Activated CD4-positive, alpha-beta T cell treated with anti-CD3 and anti-CD28 coated beads for 24 hours (primary cell): ENCODE measurements at places on chromosomes 1 and 21.
A peak's percentile ranks its signal among the peaks of the same experiment; 100 is the strongest.

GRCh38 chr1:97806996-97807520 is 113.8 kb downstream of the DPYD start:
- no peak for DNase-seq

GRCh38 chr1:1528301-1529267 is 11.8 kb downstream of the TMEM240 start:
- no peak for DNase-seq

DNA sequence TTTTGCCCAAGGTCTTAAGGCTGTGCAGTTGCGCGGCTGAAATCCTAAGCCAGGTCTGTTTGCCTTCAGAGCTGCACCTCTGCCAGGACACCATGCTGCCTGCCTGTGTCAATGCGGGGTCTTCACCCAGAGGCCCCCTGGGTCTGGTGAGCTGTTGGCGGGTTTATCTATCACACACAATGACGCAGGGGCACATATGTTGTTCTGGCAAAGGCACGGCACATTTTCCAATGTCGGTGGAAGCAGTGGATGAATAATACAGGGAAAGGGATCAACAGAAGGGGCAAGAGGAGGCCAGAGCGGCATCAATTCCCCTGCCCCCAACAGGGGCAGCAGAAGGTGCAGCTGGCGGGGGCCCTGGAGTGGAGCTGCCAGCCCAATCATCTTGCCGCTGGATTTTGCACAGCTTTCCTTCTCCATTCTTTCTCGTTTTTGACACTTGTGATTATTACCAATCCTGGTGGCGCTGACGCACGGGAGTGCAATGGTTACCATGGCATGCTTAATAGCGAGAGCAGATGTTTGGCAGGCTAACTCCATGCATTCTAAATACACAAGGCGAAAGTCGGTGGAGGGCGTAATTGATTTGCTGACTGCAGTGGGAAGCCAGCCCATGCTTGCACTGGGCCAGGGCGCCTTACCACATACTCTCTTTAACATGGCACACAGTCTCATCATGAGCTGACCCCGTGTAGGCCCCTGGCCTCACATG is 45.8 kb upstream of the CYP2J2 start:
- DNase-seq, result no peak

DNA sequence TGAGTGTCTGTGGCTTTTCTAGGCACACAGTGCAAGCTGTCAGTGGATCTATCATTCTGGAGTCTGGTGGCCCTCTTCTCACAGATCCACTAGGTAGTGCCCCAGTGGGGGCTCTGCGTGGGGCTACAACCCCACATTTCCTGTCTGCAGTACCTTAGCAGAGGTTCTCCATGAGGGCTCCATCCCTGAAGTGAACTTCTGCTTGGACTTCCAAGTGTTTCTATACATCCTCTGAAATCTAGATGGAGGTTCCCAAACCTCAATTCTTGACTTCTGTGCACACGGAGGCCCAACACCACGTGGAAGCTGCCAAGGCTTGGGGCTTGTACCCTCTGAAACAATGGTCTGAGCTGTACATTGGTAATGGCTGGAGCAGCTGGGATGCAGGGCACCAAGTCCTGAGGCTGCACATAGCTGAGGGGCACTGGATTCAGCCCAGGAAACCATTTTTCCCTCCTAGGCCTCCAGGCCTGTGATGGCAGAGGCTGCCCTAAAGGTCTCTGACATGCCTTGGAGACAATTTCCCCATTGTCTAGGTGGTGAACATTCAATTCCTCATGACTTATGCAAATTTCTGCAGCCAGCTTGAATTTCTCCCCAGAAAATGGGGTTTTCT is 29.2 kb upstream of the TSNAX start:
- no peak for DNase-seq

GRCh38 chr1:228160201-228160761 is 5.3 kb upstream of the IBA57 start:
- no peak for DNase-seq

DNA sequence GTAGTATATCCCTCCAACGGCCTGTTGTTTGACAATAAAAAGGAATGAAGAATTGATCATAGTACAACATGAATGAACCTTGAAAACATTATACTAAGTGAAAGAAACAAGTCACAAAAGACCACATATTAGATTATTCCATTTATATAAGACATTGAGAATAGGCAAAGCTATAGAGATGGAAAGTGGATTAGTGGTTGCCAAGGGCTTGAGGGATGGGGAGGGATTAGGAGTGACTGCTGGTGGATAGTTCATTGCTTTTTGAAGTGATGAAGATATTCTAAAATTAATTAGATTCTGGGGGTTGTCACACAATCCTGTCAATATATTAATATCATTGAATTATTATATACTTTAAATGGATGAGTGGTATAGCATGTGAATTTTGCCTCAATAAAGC is 142.5 kb upstream of the DPT start:
- no peak for DNase-seq

DNA sequence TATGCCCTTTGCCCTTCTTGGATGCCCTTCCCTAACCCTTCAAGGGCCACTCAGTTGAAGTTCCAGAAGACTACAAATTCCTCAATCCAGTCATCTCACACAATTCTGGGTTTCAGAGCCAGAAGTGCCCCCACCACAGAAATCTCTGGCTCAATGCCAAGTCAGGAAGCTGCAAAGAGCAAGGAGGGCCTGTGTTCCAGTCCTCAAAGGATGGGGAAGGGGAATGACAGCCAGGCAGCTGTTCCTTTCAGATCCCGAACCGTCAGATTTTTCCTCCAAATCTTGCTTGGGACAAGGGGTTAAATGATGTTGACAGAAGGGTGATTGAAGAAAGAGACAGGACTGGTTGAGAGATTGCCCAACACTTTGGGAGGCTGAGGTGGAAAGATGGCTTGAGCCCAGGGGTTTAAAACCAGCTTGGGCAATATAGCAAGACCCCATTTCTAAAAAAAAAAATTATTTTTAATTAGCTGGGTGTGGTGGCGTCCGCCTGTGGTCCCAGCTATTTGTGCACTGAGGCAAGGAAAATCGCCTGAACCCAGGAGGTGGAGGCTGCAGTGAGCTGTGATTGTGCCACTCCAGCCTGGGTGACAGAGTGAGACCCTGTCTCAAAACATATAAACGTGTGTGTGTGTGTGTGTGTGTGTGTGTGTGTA is 716 bp upstream of the HPDL start:
- no peak for DNase-seq

- no peak for DNase-seq
Measured at GRCh38 chr1:54959241-54959640, 21.2 kb upstream of the TMEM61 start.

DNA sequence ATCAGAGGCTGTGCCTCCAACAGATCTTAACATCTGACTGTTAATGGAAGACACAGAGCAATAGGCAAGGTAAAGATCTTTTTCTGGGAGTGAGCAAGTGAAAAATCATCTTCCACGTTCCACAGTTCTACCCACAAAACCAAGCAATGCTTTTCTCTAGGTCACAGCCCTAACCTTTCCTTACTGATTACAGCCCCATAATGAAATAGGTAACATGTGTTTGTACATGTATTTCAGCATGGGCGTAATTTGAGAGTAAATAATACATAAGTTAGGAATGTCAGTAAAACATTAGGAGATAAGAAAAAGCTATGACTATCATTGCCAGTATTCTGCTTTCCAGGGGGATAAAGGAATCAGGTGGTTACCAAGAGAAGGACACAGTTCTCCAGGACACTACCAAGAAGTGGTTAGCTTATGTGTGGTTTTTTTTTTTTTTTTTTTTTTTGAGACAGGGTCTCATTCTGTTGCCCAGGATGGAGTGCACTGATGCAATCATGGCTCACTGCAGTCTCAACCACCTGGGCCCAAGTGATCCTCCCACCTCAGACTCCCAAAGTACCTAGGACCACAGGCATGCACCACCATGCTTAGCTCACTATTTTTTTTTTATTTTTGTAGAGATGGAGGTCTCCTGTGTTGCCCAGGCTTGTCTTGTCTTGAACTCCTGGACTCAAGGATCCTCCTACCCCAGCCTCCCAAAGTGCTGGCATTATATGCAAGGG is 72.0 kb downstream of the DAP3 start:
- no peak for DNase-seq

DNA sequence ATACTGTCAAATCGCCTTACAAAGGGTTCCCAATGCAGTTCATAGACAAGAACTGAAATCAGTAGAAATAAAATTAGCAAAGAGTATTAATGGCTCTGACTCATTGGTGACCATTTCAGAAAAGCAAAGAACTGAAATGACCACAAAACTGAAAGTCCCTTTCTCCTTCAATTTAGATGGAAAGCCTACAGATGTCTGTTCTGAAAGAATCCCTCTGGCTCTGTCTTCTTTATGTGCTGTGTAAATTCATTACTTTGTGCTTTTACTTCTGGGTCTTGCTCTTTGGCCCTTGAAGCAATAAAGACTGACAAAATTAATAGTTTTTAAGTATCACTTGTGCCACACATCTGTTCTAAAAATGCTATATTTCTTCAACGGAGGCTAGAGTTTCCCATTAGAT is 62.7 kb upstream of the GPR89A start:
- no peak for DNase-seq

DNA sequence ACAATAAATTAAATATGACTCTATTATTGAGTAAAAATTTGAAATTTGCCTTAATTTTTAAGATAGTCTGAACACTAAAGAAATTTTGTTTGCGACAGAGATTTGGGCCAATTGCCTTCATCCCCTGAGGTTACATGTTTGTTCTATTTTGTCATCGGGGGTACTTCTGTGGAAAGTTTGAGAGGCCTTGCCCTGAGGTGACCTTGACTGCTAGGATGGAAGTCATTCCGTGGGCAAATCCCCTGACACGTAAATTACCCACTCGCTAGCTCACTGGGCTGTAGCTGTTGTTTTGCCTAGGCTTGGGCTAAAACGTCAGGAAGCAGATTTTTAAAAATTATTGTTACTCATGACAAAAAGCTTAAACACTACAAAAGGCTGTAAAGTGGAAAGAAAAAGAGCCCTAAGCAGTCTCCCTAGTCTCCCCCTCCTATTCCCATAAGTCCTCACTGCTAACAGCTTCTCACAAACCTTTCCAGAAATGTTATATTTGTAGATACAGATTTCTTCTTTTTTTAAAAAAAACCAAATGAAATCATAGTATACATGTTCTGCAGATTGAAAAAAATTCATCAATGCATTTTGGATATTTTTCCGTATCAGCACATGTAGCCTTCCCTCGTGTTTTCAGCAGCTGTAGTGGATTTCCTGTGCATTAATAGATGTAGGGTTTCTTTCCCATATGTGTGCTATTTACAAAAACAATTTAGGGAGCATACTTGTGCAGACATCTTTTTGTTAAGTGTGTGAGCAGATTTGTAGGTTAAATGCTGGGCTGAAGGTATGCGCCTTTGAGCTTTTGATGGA is 142.7 kb downstream of the MRPS6 start:
- DNase-seq, result no peak

DNA sequence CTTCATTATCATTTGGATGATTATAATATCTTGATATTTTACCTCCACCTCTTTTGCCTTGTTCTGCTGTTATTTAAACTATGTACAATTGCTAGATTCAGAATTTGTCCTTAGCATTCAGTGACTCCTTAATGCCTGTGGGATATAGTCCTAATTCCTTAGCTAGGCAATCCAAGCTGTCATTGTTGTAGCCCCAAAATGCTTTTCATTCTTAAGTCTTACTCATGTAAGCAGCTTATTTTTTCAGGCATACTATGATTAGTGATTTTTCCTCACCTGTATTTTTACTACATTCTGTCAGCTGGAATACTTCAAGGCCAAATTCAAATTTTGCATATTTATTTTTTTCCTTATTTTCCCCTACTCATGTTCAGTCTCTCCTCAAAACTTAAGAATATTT is 13.4 kb downstream of the PKN2 start:
- no peak for DNase-seq

- no peak for DNase-seq
Measured at GRCh38 chr1:36768486-36769178, 265.7 kb downstream of the GRIK3 start.

- no peak for DNase-seq
Measured at GRCh38 chr1:183267646-183268431, 81.8 kb downstream of the LAMC2 start.

DNA sequence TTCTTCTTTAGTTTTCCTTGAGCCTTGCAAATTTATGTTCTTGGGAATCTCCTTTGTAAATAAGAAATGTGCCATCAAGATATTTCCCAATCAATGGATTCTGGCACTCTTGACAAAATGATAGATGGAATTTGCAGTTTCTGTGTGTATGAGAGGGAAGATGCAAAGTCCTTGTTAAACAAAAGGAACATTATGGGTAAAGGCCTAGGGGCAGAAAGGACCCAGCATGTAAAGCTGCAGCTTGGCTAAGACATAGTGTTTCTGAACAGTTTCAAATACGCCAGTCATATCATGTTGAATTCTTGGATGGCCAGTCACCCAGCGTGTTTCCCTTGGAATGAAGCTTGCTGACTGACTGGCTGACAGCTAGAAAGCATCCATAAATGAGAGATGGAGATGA is 210.8 kb downstream of the NFIA start:
- no peak for DNase-seq

DNA sequence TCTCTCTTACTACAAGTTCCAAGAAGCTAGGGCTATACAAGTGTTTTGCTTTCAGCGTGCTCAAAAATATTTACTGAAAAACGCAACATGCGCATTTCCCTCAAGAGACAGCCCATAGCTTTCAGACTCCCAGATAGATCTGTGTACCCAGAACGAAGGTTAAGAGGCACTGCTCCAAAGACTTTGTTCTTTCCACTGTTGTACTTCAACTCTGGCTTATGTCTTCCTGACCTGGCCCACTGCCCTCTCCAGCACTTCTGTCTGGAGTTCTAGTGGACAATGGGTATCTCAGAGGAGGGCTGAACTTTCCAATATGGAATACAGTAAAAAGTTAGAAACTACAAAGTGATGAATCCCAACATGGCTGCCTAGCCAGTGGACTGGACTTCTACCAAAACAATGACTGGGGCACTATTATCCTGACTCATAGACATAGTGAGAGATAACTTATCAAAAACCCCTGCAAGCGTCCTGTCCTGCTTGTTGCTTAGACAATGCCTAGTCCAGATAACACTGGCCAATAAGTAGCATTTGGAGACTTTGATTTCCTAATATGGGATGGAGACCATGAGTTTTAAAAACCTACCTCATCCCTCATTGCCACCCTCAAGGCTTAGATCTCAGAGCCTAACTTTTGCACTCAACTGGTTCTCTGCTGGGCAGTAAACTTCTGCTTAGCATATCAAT is 8.8 kb upstream of the ADAR start:
- DNase-seq, result no peak

- no peak for DNase-seq
Measured at GRCh38 chr21:34091607-34092006, 18.2 kb downstream of the MRPS6 start.

GRCh38 chr1:93908394-93909145 is 660 bp downstream of the GCLM start:
- peak; percentile 25 for DNase-seq
